ENCODE measurements at places on chromosomes 12 and 14.

DNA sequence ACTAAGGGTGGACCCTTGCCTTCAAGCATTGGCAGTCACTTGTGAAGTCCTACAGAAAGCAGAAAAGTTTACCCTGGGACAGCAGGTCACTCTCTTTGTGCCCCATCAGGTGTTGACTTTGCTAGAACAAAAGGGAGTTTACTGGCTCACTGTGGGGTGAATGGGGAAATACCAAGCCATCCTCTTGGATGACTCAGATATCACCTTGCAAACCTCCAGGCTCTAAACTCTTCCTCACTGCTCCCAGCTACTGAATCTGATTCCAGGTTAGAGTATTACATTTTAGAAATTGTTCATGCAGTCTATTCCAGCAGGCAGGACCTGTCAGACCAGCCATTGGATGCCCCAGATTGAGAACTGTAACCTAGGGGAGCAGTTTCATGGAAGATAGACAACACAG lies 7.3 kb upstream of the EDDM3B start:
- no peak for DNase-seq

DNA sequence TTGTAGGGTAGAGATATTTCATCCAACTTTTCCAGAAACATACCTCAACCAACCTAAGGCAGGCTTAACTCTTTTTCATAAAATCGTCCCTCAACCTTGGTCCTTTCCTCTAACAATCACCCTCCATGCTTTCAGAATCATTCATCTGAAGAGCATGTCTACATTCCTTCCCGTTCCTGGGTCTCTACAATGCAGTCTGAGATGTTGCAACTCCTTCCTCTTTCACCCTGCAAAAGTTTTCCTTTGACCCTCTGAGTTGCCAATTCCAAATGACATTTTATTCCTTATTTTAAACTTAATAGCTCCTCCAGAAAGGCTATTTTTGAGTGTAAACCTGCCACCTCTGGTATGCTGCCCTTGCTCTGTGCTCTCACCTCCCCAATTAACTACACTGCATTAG lies 16.7 kb downstream of the SLC7A7 start:
- DNase-seq = no peak

GRCh38 chr12:7915661-7916403 lies 20.2 kb downstream of the SLC2A3 start:
- no peak for DNase-seq

- no peak for DNase-seq
Observed at GRCh38 chr14:70094631-70095030, 94.1 kb downstream of the SLC8A3 start.

GRCh38 chr14:20179218-20179617 lies 11.5 kb upstream of the OR11G2 start:
- no peak for DNase-seq

- DNase-seq = no peak
Observed at GRCh38 chr12:16198884-16199283, 78.6 kb downstream of the SLC15A5 start.

- no peak for DNase-seq
Observed at GRCh38 chr14:71290960-71291466, 383.8 kb downstream of the PCNX1 start.

- DNase-seq = no peak
Observed at GRCh38 chr12:27052176-27052575, 29.8 kb downstream of the MED21 start.

DNA sequence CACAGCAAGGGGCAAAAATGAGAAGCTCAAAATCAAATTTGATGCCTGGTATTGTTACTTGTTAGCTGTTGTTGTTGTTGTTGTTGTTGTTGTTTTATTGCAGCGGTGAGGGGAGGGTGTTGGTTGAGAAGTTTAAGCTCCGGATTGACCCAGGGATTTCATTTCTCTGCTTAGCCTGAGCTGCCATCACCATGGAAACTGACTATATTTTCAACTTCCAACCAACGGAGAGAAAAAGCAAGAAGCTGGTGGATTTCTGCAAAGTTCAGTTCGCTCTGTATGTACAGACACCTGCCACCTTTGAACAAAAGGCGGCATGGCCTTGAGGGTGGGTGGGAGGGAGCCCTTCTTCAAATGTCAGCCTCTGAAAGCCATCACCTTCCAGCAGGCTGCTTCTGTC lies 194.5 kb upstream of the NOS1 start:
- no peak for DNase-seq

DNA sequence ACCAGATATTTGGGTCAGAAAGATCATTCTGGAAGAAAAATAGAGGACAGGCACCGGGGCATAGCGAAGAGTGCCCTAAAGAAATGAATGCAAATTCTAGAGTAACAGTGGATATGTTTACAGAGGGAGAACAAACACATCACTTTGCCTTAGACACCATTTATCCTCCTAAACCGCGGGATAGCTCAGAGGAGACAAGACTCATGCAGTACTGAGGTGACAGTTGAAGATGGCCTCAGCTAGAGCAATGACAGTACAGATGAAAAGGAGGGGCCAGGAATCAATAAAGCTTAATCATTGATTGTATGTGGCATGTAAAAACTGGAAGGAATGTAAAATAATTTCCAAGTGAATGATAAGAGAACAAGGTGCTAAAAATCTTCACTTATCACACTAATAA lies 10.5 kb upstream of the PPP1R12A start:
- no peak for DNase-seq

GRCh38 chr14:98288825-98289224 lies 983.2 kb downstream of the BCL11B start:
- no peak for DNase-seq

DNA sequence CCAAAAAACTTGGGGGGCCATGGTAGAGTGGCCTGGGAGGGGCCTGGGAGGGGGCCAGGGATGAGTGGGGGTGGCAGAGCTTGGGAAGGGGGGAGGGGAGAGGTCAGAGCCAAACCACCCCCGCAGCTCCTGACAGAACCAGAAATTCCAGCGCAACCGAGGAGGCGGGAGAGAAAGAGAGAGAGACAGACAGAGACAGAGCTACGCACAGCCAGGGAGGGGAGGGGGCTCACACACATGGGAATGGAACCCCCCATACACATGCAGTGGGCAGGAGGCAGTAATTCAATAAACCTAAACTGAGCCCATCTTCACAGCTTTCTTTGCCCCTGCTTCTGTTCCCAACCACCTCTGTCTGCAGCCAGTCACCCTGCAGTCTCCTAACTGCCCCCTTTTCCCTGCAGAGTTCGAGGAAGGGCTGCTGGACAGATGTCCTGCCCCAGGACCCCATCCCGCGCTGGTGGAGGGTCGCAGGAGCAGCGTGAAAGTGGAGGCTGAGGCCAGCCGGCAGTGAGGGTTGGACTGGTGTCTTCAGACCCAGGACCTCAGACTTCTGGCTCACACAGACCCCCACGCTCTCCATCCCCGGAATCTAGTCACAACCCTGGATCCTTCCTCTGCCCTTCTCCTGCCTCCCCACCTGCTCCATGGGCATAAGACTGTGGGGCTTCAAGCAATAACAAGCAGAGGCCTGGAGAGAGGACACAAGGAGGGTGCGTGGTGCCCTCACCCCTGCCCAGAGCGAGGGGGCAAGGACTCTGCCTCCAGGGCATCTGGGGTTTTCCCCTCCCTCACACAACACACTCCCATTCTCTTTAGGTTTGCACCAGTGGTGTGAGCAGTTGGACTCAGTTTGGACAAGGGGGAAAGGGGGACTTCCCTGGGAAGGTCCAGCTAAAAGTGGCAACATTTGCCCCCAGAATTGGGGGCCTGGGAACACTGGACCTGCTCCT lies 5.6 kb downstream of the NAB2 start:
- no peak for DNase-seq

DNA sequence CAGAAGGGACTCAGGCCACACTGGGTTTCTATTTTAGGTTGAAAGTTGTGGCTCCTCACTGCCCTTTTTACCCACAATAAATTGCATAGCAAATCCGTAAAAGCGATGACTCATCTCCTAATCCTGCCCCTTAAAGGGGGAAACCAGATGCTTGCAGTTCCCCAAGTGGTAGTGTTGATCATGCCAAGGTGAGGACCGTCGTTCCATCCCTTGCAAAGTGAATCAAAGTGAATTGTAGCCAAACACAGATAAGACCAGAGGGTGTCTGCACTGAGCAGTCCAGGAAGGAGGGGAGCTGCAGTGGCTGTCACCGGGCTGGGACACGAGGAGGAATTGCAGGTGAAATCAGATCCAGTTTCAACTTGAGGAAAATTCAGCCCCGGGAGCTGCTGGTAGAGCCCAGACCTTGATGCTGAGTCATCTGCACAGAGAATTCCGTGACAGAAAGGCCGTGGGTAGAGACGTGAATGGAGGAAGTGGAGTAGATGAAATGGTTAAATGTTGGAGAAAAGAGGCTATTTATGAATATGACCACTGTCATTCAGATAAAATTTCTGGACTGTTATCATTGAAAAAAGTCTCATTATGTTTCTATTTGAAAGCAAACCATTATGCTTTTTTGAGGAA lies 44.2 kb upstream of the MMP17 start:
- DNase-seq = no peak

- no peak for DNase-seq
Observed at GRCh38 chr14:102363182-102363943, 622 bp downstream of the TECPR2 start.

DNA sequence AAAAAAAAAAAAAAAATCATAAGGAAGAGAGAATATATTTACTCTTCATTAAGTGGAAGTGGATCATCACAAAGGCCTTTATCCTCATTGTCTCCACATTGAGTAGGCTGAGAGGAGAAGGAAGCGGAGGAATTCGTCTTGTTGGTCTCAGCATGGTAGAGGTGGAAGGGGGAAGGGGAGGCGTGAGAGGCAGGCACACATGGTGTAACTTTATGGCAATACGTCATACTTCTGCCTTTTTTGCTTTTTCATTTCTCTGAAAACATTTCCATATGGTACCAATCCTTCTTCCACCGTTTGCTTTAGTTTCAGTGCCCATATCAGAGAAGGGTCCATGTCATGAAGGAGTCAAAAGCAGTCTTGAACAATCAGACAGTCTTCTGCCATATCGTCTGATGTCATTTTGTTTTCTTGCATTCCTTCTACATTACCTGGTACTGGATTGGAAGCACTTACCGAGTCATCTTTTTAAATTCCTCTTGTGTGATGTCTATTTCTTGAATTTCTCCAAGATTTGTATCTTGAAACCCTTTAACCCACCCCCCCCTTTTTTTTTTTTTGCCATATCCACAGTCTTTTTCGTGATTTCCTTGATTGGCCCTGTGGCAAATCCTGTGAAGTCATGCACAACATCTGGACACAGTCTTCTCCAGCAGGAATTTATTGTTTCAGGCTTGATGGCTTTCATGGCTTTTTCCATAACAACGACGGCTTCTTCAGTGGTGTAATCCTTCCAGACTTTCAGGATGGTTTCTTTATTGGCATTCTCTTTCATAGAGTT lies 8.9 kb downstream of the FUT8 start:
- no peak for DNase-seq

DNA sequence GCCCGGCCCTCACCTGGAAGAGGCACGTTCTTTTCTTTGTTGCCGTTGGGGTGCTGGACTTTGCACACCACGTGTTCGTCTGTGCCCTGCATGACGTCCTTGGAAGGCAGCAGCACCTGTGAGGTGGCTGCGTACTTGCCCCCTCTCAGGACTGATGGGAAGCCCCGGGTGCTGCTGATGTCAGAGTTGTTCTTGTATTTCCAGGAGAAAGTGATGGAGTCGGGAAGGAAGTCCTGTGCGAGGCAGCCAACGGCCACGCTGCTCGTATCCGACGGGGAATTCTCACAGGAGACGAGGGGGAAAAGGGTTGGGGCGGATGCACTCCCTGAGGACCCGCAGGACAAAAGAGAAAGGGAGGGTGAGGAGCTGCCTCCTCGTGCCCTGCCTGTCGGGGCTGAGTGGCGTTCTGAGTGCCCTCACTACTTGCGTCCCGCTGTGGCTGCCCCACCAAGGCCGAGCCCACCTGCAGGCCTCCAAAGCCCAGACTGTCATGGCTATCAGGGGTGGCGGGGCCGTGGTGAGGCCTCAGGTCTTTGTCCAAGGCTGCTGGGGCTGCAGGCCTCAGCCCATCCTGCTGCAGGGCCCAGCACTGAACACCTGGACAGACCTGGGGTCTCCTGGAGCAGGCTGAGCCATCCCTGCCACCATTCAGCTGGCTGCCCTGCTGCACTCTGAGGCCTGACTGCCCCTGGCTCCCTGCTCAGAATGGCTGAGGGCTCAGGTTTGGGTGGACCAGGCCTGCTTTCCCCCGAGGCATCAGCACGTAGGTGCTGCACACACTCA lies 329.7 kb downstream of the TMEM121 start:
- no peak for DNase-seq

All from activated CD8-positive, alpha-beta memory T cell treated with anti-CD3 and anti-CD28 coated beads for 1 hour (primary cell).